ENCODE measurements at places on chromosomes 1 and 21.

- peak; percentile 32 for DNase-seq
Measured at GRCh38 chr1:209456878-209457277, 126.6 kb upstream of the CAMK1G start.

DNA sequence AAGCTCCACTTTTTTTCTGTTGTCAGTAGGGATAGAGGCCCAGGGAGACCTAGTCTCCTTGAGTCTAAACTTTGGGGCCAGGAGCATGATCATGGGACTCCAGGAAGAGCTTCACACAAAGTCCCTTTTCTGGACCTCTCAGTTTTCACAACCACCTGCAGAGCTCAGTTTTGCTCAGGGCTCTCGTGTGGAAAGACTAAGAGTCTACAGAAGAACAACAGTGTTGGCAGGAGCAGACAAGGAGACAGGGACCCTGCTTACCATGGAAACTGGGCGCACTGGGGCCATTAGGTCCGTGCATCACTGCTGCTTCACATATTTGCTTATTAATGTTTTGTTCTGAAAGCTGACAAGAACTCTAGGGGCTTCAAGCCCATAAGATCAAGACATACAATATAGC, 63.9 kb upstream of the HSD17B7 start:
- DNase-seq, result no peak

DNA sequence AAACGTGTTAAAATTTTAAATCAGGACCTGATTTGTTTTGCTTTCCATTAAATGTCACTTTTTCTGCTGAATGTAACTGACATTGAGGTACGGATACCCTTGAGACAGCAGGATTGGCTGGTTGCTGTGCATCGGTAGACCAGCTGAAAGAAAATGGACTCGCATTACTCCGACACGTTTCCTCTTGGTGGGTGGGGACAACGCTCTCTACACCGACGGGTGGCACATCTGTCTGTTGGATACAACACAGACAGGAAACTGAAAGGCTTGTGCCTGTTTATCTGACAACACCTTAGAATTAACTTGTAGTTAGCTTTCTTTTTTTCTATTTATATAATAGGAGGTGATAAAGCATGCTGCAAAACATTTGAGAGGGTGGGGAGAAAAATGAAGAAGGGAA, 19.4 kb downstream of the PRPF38A start:
- DNase-seq, result no peak

GRCh38 chr1:61523229-61523628, 201.7 kb downstream of the TM2D1 start:
- DNase-seq, result no peak

DNA sequence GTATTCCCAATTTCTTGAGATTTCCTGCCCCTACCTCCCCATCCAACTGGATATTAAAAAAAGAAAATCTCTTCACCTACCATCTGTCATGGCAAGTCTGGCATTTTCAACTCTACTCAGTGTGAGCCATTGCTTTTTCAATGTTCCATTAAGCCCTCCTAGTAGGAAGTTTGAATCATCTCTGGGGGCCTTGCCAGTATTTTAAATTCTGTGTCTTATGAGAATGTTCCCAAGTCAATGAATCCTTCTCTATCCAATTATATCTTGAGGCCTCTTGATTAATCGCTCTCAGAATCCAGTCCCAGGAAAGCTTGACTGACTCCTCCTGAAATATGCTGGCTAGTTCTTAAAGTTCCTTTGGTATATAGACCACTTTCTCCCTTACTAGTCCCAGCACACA, 91.5 kb downstream of the NGF start:
- peak; percentile 29 for DNase-seq

- DNase-seq, result no peak
Measured at GRCh38 chr1:214326406-214326805, 45.4 kb downstream of the SMYD2 start.

- DNase-seq, result peak; percentile 61
Measured at GRCh38 chr1:70528590-70529333, 117.7 kb downstream of the CTH start.

GRCh38 chr1:225815526-225816178, 5.7 kb downstream of the EPHX1 start:
- no peak for DNase-seq

GRCh38 chr1:11502516-11502915, 23.6 kb downstream of the DISP3 start:
- DNase-seq, result no peak

DNA sequence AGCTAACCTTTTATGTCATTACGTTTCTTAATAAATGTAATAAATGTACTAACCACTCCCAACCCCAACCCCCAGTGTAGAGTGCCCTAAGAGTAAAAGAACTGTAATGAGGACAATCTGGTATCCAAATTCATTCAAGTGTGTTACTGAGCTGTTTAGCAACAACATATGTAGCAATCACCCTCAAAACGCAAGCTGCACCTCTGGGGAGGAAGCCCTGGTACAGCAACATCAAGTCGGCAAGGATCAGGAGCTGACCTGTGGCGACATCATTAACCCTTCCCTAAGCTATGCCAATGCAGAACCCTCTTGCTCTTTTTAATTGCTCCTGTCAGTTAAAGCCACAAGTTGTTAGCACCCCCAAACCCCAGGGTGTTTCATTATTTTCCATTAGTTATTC, 47.1 kb downstream of the STX6 start:
- no peak for DNase-seq

- DNase-seq, result peak; percentile 80
Measured at GRCh38 chr21:25934771-25935224, 200.0 kb downstream of the GABPA start.

GRCh38 chr1:204495777-204496176, 1.2 kb upstream of the PIK3C2B start:
- no peak for DNase-seq

DNA sequence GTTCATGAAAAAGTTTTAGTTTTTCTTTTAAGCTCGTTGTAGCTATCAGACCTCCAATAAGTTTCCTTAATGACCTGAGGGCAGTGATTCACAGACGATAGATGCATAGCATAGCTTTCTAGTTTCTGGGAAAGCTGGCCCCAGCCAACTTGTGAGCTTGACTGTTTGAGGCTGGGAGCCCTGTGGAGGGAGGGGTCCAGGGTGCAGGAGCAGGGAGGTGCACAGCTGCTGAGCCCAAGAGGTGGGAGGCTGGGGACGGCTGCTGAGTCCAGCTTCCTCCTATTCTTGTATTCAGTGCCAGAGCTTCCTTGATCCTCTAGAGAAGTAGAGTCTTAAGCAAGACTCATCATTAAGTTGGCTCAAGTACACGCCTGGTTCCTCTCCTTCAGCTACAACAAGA, 11.0 kb upstream of the AVPR1B start:
- no peak for DNase-seq
